ENCODE measurements at places on chromosomes 12 and 14.

DNA sequence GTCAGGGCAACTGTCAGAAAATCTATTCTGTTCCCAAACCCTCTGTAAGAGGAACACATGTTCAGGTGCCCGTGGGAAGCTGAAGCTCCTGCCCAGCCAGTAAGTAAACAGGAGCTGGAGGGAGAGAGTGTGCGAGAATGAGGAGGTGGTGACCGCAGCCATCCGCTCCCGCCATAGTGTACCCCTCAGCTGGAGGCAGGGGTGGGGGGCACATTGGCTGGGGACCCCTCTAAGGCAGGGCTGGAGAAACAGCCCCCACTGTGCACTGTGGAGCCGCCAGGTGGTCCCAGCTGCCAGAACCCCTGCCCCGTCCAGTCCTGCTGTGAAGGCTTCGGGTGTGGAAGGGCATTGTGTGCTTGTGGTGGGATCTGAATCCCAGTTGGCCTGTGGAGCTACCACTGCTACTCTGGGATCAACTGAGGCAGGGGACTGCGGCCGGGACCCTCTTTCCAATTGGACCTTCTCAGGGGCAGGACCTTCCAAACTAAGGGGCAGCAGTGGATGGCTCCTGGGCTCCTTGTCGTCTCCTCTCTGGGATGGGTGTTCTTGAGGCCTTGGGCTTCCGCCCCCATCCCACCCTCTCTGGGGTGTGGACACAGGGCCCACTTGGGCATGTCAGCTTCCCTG, 59.6 kb downstream of the TSPAN9 start:
- DNase-seq = no peak

- no peak for DNase-seq
Observed at GRCh38 chr14:36507847-36508417, 12.1 kb downstream of the NKX2-1 start.

DNA sequence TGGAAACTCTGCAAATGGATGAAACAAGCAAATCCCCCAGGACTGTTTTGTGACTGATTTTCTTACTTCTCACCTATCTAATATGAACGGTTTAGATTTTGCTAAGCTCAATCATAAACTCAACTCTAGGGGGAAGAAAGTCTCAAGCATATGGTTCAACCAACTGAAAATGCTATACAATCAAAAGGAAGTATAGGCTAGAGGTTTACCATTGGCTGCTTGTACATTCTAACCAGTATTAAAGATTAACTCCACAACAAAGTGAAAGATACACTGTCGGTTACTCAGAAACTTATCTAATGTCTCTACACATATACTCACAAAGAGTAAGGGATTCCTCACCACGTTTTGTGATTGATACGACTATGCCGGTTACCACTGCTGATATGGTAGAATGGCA, 281.8 kb upstream of the SOX5 start:
- DNase-seq = no peak

- no peak for DNase-seq
Observed at GRCh38 chr14:72629534-72629933, 264.4 kb downstream of the DPF3 start.

- no peak for DNase-seq
Observed at GRCh38 chr14:65506801-65507200, 94.3 kb downstream of the FUT8 start.

- DNase-seq = no peak
Observed at GRCh38 chr12:44531320-44531971, 344.7 kb downstream of the NELL2 start.

GRCh38 chr12:44875954-44876543, at the start of gene NELL2:
Gene NELL2 (minus strand): TSS chr12:44876315. CDS start chr12:44875869, 446 bp downstream.
- peak; percentile 59 for DNase-seq

DNA sequence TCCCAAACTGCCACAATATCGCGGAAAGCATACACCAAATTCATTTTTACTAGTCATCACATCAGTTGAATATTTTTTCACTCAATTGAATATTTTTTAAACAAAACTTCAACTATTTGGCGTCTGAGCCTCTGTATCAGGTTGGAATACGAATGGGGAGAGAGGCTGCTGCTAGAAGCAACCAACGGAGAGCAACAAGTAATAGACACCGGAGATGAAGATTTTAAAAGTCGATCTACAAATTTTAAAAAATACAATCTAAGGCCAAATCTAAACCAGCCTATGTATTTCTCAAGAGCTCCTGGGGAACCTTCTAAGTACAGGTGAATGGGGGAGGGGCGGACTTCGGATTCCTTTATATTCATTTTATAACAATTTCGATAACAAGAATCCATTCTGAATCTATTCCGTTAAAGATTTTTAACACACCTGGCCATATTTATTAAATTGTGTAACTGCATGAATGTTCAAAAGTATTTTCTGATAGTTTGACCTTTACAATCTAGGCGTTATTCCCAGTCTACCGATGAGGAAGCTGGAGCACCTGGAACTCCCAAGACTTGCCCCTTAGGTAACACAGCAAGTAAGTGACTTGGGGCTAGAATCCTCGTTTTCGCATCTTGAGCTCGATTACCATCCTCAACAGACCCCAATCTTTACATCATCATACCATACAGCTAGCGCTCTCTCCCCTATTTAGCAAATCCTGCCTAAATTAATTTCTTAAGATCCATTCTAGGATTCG, 1.2 kb downstream of the GNPNAT1 start:
- DNase-seq = no peak

GRCh38 chr12:54437697-54438096, 18.6 kb upstream of the ITGA5 start:
- DNase-seq = no peak

DNA sequence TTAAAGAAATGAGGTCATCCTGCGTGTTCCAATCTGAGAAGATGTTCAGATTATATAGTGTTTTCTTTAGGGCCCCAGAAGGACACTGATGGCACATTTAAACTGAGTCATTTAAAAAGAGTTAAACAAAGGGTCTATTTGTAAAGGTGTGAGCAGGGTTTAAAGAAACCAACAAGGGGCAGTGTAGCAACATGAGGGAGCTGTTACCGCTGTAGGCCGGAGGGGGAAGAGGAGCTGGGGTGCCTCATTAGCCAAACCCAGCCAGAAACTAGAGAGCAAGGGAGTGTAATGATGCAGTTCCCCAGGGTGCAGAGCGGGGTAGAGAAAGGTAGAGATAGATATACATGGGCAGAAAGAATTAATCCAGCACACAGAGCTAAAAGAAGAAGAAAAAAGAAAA, 160.4 kb downstream of the TBX5 start:
- DNase-seq = no peak

- no peak for DNase-seq
Observed at GRCh38 chr14:99819514-99819913, 26.3 kb downstream of the EML1 start.

DNA sequence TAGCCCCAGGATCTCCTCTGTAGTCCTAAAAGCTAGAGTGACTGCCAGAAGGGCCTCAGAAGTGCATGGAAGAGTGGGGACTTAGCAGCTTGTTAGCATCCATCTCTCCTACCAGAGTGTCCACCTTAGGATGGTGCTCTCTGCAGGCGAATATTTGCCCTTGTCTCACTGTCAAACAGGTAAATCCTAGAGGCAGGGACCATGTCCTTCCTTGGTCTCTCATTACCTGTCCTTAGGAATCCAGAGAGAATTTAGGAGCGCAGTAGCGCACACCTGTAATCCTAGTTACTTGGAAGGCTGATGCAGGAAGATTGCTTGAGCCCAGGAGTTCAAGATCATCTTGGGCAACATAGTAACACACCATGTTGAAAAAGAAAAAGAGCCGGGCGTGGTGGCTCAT, 21.4 kb downstream of the AGAP2 start:
- DNase-seq = no peak

Measured in right hindlimb (tissue), 1 donor.